SK-N-DZ (cell line): ENCODE measurements at places on chromosomes 11 and 22.
A peak's percentile ranks its signal among the peaks of the same experiment; 100 is the strongest.

DNA sequence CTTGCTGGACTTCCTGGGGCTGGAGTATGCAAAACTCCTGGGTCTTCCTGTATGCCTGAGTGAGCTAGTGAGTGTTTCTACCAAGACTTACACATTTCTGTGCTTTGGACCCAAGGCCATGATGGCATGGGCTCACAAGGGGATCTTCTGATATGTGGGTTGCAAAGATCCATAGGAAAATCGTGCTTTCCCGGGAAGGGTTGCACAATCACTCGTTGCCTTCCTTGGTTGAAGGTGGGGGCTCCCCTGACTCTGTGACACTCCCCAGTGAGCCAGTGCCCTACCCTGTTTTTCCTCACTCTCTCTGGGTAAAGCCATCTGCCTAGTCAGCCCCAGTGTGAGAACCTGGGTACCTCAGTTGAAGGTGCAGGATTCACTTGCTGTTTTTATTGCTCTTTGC is 114.0 kb upstream of the CCDC179 start:
- DNase-seq = no peak

DNA sequence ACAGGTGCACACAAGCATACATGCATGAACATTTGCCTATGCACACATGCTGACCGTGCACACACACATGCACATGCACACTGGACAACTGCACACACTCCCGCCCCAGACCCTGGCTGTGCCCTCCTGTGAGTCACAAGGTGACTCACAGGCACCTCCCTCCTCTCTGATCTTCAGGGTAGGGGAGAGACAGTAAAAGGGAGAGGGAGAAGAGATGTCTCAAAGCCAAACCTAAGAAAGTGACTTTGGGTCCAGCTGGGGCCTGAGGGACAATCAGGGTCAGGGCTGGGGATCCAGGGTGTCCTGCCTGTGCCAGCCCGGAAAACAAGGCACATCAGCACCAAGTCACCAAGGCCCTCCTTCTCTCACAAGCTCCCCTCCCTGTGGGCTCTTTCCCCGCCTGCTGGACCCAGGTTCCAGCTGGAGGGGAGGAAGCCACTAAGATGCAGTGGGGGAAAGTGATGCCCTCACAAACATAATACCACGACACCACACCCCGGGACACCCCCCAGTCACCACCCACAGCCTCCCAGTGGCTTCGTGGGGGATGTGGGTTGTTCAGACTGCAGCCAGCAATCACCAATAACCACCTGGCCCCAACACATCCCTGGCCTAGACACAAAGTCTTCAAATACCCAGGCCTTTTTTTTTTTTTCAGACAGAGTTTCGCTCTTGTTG is 39.3 kb downstream of the PDGFB start:
- DNase-seq = no peak

GRCh38 chr11:12329169-12329568 is 48.2 kb upstream of the PARVA start:
- no peak for DNase-seq

GRCh38 chr11:66281776-66282467 is 3.9 kb downstream of the CNIH2 start:
- no peak for DNase-seq

DNA sequence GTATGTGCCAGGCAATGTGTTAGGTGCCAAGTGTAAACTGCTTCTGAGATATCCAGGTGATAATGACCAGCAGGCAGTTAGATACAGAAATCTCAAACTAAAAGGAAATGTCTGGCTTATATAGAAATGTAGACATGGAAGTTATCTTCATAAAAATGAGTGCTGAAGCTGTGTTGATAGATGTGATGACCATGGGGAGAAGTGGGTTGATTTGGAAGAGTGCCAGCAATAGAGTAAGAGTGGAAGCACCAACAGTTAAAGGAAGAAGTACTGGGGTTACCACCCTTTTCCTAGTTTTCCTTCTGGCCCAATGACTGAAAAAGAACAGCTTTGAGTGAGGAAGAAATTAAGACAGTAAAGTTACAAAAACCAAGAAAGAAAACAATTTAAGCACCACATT is 68.5 kb downstream of the C2CD3 start:
- DNase-seq = no peak

- DNase-seq = peak; percentile 0
These were observed 90.4 kb upstream of the PDGFD start for GRCh38 chr11:104254347-104254746.

GRCh38 chr22:27372969-27373670 is 428.4 kb downstream of the MN1 start:
- DNase-seq = no peak

DNA sequence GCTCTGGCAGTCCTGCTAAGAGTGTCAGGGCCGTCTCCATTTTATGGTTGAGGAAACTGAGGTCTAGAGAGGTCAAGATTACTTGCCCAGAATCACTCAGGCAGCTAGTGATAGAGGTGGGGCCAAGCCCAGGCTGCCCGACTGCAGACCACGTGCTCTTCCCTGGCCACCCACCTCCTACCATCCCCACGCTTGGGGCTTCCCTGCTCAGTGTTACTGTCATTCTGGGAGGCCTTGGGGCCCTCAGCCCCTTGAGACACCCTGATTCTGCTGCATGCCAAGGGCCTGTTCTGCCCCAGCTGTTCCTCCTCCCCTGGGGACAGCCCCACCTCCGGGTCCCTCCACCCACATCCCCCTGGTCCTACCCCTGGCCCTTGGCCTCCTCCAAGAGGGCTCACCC is 17.2 kb upstream of the TAB1 start:
- DNase-seq = no peak

- no peak for DNase-seq
These were observed 17.7 kb upstream of the MS4A7 start for GRCh38 chr11:60360621-60361020.

- DNase-seq = no peak
These were observed 399.1 kb downstream of the SOX6 start for GRCh38 chr11:15957234-15957633.

DNA sequence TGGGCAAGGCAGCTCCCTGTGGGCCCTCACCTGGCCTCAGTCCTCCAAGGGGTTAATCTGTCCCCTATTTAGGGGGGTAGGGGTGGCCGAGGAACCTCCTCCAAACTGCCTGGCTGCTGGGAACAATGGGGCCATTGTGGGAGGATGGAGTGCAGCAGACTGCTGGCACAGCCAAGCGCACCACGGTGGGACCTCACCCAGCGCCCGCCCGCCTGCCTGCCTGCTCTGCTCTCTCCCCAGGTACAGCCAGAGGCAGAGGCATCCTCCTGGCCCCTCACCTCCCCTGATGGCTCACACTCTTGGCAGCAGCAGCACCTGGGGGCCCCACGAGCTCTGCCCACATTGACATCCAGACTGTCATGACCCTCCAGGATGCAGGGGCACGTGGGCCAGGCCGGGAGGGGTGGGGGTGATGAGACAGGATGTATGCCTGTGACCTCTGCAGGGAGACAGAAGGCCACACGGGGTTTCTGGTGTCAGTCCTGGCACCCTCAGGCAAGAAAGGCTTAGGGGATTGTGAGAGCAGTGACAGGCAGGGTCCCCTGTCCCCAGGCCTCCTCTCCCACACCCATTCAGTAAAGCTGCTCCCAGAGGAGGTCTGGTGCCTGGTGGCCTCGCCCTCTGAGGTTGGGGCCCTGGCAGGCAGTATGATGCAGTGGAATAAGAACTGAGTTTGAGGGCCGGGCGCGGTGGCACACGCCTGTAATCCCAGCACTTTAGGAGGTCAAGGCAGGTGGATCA is 11.4 kb downstream of the BCL9L start:
- no peak for DNase-seq
